Stimulated activated CD4-positive, alpha-beta T cell treated with anti-CD3 and anti-CD28 coated beads, Interleukin-1b, Interleukin-23, amount 100 ng/mL, for 24 hours (primary cell): ENCODE measurements at places on chromosomes 13 and 19.

GRCh38 chr19:18280247-18281081 lies 958 bp downstream of the JUND start:
- peak; percentile 60 for DNase-seq

- no peak for DNase-seq
These were observed 167.1 kb downstream of the FGF9 start for GRCh38 chr13:21837841-21838551.

DNA sequence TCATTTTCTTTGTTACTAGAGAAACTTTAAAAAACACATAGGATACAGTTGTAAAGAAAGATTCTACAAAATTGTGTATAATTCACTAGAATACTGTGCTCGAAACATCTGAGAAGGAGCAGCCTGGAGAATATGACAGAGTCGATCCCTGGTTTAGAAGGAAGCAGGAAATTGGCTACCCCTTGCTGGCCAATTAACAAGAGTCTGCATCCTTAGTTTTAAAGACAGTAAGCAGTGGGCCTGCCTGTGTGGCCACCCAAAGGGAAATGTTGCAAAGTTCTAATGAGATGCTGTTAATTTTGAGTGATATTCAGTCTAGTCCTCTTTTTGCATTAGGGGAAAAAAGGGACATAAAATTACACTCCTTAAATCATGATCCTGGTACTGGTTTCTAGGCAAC lies 988.6 kb downstream of the PCDH17 start:
- no peak for DNase-seq

DNA sequence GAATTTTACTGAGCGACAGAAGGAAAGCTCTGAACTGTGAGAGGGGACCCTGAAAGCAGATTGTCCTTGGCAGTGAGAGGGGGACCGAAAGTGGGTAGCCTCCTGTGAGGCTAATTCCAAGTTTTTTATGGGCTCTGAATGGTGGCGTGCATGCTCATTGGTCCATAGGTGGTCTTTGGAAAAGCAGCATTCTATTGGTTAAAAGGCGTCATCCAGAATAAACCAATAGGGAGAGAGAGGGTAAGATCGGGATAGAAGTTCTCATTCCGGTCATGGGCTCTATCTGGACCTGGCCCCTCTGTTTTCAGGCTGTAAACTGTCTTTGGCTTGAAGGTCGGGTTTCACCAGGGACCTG lies 539.8 kb upstream of the PCDH9 start:
- no peak for DNase-seq

DNA sequence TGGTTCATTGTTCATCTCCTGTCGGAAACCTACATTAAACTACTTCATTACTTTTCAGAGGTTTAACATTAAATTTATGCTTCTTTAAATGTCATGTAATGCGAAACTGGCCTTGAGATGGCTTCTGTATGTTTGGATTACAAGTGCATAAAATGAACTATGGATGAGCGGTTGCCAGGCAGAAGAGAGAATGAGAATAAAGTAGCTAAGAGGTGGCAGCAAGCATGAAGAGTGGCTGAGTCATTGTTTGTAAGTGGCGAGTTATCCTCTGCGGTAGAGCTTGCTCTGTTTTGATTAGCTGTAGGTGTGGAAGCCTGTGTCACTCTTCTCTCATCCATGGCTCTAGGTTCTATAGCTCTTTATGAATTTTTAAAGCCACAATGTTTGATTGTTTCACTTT lies 1139.6 kb upstream of the PCDH9 start:
- no peak for DNase-seq

- no peak for DNase-seq
These were observed 18.1 kb downstream of the N4BP2L1 start for GRCh38 chr13:32409561-32410421.

DNA sequence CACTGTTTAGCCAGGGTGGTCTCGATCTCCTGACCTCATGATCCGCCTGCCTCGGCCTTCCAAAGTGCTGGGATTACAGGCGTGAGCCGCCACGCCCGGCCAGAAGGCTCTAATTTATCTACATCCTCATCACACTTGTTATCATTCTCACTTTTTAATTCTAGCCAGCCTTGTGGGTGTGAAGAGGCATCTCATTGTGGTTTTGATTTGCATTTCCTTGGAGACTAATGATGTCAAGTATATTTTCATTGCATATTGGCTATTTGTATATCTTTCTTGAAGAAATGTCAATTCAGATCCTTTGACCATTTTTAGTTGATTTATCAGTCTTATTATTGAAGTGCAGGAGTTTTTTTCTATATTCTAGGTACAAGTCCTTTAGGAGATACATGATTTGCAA lies 27.7 kb upstream of the HIF3A start:
- no peak for DNase-seq

DNA sequence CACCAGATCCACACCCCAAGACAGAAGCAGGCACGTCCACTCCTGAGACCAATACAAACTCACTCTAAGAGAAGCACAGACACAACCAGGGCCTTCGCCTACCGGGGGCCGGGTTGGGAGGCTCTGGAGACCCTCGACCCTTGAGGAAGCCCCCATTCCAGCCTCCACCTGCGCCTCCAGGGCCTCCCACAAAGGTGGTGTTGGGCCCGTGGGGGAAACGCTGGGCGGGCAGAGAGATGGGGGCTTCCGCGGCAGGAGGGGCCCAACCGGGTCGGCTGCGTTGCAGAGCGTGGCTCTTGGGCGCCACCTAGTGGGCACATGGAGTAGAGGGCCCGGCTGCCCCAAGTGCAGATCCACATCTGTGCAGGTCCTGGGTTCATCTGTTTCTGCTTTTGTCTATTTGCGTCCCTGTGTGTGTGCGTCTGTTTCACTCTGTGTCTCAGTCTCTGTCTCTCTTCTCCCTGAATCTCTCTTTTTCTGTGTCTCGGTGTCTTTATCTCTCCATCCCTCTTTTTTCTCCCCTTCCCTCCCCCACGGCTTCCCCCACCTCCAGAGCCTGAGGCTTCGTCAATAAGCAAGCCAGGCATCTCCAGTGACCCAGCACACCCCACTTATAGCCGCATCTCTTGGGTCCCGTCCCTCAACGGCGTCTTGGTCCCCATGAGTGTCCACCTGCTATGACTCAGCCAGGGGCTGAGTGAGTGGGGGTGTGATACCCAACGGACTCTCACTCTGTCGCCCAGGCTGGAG lies 10.5 kb upstream of the TINCR start:
- peak; percentile 52 for DNase-seq

- DNase-seq = no peak
These were observed 887 bp downstream of the SIPA1L3 start for GRCh38 chr19:37907735-37908455.

DNA sequence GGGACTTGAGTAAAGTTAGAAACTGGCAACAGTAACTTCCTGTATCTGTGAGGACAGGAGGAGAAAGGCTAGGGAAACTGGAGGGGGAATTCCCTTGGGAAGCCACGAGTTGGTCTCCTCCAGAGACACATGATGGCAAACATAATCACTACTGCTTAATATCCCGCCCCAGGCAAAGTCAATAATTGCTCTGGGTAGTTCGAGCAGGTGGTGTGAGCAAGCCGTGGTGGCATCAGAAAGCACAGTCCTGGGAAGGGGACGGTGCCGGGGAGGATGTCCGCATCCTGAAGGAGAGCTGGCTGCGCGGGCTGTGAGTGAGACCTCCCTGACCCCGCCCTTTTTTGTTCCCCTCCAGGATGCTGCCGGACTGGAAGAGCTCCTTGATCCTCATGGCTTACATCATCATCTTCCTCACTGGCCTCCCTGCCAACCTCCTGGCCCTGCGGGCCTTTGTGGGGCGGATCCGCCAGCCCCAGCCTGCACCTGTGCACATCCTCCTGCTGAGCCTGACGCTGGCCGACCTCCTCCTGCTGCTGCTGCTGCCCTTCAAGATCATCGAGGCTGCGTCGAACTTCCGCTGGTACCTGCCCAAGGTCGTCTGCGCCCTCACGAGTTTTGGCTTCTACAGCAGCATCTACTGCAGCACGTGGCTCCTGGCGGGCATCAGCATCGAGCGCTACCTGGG lies 1.4 kb downstream of the FFAR2 start:
- no peak for DNase-seq
